ENCODE measurements at places on chromosomes 4 and X.
A peak's percentile ranks its signal among the peaks of the same experiment; 100 is the strongest.

DNA sequence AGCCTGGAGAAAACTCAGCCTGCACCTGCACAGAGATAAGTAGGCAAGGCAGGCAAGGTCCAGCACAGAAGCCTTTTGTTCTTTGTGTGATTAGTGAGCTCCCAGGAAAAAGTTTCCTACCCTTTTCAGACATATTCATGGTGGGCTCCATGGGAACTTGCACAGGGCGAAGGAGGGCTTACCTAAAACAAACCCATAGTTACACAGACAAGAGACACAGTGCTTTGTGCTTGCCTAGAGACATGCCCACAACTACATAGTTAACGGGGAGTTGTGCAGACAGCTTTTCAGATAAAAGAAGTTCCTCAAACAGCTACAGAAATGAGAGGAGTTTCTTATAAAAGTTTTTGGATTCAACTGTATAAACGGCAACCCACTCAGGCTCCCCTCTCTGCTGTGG, 180.5 kb downstream of the GLUD2 start:
- no peak for DNase-seq

DNA sequence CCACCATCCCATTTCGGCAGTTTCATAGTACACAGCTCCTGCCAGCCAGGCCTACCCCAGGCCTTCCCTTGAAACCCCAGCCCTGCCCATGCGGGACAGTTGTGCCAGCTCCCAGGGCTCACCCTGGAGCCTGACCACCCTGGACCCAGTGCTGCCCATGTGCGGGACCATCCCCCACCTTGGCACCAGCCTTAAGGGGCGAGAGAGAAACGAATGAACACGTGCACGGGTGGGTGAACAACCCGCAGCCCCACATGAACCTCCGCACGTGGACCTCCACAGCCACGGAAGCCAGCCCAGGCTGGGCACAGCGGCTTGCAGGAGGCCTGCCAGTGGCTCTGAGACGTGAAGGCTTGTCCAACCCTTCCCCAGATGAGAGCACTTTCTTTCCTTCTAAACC, 76.0 kb upstream of the MXD4 start:
- peak; percentile 72 for DNase-seq

DNA sequence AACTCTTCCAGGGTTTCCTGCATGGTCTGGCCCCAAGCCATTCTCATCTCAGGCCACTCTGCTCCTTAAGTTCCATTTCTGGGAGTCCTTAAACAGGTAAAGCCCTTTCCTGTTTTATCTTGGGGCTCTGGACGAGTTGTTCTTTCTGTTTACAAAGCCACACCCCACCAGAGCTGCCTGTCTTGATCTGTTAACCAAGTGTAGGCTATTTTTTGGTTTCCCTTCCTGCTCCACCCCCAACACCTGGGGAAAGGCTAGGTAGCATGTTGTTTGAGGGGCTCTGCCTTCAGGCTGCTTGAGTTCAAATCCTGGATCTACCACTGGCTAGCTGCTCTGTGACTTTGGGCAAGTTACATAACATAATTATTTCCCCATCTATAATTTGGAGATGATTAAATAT, 40.0 kb downstream of the ERVMER34-1 start:
- no peak for DNase-seq

DNA sequence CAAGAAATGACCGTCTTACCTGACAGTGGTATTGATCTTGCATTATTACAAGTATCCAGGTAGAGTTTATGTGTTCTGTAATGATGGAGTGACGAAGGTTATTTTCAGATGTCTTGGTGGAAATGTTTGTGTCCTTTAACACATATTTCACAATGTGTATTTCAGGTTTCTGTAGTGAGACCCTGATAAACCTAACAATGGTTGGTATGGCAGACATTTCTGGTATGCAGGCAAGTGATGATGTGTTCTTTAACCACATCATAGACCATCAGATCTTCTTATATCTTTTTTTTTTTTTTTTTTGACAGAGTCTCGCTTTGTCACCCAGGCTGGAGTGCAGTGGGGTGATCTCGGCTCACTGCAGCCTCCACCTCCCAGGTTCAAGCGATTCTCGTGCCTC, 14.6 kb upstream of the ATXN3L start:
- no peak for DNase-seq

- no peak for DNase-seq
Observed at GRCh38 chr4:79574741-79575451, 166.9 kb upstream of the GK2 start.

DNA sequence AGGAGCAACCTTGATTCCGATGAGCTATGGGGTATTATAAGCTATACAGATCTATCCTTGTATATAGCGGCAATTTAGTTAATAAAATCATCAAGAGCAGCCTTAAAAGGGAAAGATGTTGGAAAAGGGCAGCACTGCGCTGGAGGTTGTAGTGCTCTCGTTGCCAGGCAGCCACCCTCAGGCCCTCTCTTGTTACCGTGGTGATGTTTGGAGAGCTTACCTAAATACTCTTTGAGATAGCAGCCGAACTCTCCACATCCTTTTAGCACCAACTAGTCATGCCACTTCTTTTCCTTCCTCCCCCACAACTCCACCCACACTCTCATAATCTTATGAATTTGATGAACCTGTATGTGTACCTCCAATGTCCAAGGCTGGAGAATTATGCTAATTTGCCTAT, 3.8 kb upstream of the RADX start:
- no peak for DNase-seq

DNA sequence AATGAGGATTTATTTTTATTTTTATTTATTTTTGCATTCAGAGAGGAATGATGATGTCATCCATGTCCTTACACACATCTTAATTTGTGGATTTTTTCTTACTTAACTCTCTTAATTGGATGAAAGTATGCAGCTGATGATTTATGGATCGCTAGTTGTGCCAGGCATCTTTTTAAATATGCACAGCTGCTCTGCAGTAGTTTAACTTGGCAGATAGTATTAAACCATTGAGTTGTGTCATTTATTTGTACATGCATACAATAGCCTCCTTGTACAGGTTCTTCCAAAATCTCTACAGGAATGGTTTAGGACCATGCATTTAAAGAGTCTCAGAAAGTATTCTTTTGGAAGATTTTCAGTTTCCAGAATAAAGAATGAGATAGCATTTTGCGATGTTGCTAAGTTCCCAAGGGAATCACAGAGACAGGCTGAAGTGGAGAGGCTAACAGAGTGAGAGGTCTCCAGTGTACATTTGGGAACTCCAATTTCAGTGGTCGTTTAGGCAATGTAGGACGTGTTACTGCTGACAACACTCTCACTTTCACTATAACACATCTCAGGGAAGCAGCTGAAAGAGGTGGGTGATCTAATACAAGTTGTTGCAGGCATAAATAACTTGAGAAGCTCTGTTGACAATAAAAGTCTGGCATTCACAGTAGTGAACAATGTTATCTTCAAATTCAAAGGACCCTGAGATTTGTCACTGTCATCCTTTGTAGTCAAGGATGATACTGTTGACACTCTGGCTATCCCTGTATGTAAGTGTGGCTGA, 49.9 kb upstream of the SCRG1 start:
- DNase-seq: no peak

- peak; percentile 84 for DNase-seq
Observed at GRCh38 chrX:71622576-71623450, 4.5 kb upstream of the CXCR3 start.

DNA sequence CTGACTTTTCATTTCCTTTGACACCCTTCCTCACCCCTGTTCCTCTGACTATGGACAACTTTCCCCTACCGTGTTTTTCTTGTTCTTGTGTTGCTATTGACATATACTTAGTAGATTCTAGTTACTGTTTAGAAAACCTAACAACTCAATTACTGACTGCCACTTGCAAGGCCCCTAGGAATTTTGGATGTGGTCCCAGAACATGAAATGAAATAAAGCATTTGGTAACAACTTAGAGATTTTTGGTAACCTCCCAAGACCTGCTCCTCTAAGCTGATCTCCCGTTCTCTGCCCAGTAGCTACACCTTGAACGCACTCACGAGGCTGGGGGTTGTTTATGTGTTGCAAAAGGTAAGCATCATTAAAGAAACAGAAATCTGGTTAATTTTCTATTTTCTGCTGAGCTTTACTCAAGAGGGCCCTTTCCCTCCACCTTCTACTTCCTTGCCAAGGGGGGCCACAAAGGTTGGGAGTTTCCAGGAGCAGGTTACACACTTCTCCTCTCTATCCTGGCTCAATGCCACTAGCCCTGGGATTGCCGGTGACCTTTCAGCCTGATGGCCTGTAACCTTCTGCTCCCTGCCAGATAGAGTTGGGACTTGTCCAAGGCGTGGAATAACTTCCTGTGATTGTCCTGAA, 20.5 kb downstream of the GAB3 start:
- no peak for DNase-seq

DNA sequence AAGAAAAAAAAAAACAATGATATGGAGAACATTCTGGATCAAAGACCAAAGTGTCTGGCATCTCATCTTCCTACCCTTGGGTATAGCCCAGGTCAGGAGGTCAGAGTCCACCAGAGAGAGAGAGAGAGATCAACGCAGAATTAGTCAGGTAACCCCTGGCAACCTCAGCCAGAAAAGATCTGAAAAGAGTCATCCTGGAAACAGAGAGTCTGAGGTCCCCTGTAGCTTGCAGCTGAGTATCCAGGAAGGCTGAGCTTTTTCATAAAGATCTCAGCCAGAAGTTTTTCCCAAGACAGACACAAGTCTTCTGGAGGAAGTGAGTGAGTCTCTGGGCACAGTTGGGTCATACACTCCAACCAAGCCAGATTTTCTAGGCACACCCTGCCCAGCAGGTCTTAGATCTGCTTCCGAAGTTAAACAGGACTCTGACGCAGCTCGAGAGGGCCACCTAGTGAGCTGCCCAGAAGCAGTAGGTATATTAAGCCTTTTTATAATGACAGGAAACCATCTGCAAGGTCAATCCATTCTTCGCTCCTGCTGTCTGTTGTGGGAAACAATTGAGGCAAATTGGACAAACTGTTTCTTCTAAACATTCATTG, 35.7 kb downstream of the ACE2 start:
- no peak for DNase-seq

GRCh38 chr4:7295911-7296660, 103.7 kb downstream of the SORCS2 start:
- DNase-seq: no peak

DNA sequence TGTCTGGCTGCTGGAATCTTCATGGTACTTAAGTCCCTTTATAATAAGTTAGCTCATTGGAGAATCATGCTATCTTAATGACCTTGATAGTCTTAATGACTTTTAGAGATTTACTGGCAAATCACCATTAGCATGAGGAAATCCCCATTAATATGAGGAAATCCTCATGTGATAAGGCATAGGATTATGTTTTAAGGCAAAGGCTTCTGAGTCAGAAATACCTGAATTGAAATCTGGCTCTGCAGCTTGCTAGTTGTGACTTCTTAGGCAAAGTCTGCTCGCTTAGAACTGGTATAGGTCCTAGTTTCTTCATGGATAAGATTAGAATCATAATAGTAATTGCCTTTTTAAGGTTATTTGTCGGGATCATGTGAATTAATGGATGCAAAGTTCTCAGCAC, 190.2 kb upstream of the BANK1 start:
- no peak for DNase-seq

DNA sequence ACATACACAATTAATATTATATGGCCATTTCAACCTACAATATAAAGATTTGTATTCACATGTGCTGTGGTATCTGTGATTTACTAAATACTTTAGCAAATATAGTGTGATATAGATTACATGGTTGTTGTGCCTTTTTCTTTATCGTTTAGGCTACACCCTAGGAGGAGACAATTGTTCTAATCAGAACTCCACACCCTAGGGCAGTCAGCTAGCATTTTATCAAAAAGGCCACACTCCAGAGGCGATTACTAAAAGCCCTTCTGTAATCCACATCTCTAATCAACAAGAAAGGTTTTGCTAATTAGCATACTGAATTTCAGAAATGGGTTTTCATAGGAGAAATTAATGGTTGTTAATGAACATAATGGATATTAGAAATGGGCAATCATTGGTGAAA, 319.5 kb upstream of the NOCT start:
- DNase-seq: no peak
